Smooth muscle cell of the brain vasculature (primary cell): ENCODE measurements at places on chromosomes 6 and 20.

- no peak for DNase-seq
Measured at GRCh38 chr20:56952258-56953047, 314.0 kb downstream of the BMP7 start.

DNA sequence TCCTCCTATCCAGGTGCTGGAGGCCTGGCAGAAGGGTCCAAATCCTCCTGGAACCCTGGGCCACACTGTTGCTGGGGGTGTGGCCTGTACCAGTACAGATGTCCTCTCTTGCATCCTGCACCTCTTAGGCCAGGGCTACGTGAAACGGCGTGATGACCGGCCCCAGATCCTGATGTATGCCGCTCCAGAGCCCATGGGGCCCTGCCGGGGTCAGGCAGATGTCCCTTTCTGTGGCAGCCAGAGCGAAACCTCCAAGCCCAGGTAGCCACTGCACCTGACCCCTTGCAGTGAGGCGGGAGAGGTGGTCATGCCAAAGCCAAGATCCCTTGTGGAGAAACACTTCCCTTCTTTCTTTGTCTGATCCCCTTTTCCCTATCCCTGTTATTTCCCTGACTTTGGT is 14.2 kb downstream of the DNPH1 start:
- DNase-seq, result no peak

- no peak for DNase-seq
Measured at GRCh38 chr6:130063806-130064205, 45.4 kb downstream of the L3MBTL3 start.

GRCh38 chr20:8714206-8714605 is 354.7 kb upstream of the PLCB4 start:
- DNase-seq, result no peak

GRCh38 chr6:157461000-157461915 is 80.3 kb downstream of the ZDHHC14 start:
- DNase-seq, result peak; percentile 33

GRCh38 chr20:13025181-13025580 is 16.4 kb downstream of the SPTLC3 start:
- DNase-seq, result no peak

DNA sequence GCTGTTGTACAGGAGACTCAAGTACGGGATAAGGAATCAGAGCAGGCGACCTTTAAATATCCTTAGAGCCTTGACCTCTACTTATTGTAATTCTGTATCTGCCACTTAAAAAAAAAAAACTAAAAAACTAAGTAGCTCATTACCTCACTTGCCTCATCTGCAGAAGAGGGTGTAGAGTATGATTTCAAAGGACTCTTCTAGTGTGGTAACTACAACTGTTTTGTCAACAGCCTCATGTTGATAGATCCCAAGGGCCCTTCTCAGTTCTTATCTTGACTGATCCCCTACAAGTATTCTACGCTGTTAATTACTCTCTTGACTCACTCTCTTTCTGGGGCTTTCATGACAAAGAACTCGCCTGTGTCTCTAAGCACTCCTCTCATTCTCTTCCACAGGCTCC is 16.7 kb upstream of the PDYN start:
- DNase-seq, result no peak

GRCh38 chr6:2563635-2564034 is 187.1 kb downstream of the MYLK4 start:
- DNase-seq, result no peak

DNA sequence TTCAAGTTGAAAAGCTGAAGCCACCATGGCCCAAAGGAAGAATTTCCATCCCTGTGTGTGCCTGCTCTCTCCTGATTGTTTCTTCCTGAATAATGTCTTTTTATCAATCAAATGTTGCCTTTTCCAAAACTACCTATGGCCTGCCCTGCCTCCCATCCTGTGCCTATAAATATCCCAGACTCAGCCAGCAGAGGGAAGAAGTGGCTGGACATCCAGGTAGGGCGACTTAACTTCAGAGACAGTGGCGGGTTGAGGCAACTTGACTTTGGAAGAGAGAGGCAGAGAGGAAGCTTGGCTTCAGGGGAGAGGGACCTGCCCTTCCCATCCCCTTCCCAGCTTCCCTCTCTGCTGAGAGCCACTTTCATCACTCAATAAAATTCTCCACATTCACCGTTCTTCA is 133.0 kb downstream of the LCA5 start:
- no peak for DNase-seq

DNA sequence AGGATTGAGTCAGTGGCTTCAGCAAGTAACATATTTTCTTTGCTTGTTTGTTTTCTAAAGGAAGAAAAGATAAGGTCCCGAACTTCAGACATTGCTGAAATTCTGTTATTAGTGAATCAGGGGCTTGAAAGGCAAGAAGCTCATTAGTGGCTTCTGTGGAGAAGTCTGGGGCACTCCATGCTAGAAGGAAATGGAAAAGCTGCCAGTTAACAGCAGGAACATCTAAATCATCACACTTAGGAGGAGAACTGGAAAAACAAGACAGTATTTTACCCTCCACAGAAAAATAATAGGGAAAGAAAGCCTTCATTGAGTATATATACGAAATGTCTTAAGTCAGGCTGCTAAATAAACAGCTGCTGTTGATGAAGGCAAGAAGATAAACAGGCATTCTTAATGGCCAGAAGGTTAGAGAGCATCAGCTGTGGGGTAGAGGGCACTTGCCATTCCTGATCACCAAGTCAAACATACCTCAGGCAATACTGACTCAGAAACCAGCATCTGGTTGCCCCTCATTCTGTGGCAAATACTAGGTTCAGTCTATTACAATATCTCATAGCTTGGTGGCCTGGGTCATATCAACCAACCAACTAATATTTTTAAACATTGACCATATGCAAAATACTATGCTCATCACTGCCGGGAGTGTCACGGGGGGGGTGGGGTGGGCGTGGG is 143.2 kb upstream of the TENT5A start:
- peak; percentile 65 for DNase-seq

DNA sequence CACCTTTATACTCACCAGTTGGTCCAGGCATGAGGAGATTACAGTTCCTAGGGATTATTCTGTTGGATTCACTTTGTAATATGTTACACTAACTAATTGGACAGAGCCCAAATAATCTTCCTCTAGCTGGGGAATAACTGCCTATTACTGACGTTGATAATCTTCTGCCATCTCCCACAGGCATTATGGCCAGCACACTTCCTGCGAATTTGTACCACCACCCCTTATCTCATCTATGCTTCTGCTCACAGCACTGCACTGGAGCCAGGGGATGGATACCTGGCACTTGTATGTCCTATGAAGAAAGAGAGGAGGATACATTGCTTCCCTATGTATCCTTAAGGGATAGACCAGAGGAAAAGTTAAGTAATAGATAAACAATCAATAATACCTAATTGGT is 494.8 kb upstream of the MAN1A1 start:
- no peak for DNase-seq

DNA sequence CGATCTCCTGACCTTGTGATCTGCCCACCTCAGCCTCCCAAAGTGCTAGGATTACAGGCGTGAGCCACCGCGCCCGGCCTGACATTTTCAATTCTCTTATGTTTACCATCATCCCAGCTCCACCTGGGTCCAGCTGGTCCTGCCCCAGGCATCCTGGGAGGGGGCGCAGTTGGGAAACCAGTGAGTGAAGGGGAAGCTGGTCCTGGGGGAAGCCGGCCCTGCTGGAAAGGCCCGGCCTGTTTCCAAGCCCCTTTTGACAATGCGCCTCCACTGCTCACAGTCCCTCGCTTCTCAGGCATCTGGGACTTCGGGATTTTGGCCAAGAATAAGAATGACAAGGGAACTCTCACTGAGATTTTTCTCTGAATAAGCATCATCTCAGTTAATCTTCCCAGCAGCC is 14.2 kb downstream of the SLC13A3 start:
- DNase-seq, result no peak

- no peak for DNase-seq
Measured at GRCh38 chr6:143674483-143675381, 3.0 kb upstream of the PHACTR2 start.

- DNase-seq, result no peak
Measured at GRCh38 chr6:11129908-11130565, 18.5 kb upstream of the ERVFRD-1 start.

GRCh38 chr6:63882208-63882607 is 246.6 kb downstream of the PHF3 start:
- no peak for DNase-seq

- no peak for DNase-seq
Measured at GRCh38 chr6:44327096-44327495, 13.9 kb upstream of the AARS2 start.

GRCh38 chr20:21228511-21228910 is 74.6 kb upstream of the XRN2 start:
- no peak for DNase-seq

- no peak for DNase-seq
Measured at GRCh38 chr6:151451417-151451949, 443 bp downstream of the RMND1 start.

GRCh38 chr6:78505178-78505577 is 362.2 kb upstream of the IRAK1BP1 start:
- DNase-seq, result no peak

DNA sequence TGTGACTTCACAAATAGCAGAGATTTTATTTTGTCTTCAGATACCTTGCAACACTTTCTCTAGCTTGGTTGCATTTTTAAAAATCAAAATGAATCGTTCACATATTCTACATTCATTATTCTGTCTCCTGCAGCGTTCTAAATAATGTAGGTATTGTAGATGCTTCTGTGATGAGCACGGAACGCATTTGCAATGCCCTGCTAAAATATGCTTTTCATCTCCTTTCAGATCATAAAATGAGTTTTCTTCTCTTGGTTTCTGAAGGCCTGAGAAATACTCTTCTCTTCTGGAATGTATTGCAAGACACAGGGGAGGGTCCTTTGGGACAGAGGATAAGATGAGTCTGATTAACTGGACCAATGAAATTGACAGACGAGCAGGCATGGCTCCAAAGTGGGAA is 390.7 kb downstream of the PREX1 start:
- DNase-seq, result no peak

- DNase-seq, result no peak
Measured at GRCh38 chr6:164579035-164579434, 730.4 kb downstream of the C6orf118 start.

DNA sequence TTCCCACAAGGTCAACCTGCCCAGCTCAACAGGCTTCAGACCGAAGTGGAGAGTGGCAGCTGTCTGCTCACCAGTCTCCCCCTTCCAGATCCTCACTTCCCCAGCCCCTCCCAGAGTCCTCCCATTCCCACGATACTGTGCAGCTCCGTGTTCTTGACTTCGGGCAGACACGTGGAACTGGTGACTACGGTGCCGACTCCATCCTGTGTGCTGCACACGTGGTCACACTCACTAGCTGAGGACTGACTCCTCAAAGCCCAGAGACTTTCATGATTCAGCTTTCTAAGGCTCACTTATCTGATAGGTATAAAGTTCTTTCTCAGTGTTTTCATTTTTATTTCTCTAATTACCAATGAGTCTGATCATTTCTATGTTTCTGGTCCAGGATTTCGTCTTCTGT is 32.4 kb downstream of the GABRR2 start:
- DNase-seq, result no peak

- no peak for DNase-seq
Measured at GRCh38 chr20:49656304-49656703, 57.4 kb downstream of the B4GALT5 start.

- no peak for DNase-seq
Measured at GRCh38 chr20:56750430-56750829, 121.3 kb downstream of the TFAP2C start.

DNA sequence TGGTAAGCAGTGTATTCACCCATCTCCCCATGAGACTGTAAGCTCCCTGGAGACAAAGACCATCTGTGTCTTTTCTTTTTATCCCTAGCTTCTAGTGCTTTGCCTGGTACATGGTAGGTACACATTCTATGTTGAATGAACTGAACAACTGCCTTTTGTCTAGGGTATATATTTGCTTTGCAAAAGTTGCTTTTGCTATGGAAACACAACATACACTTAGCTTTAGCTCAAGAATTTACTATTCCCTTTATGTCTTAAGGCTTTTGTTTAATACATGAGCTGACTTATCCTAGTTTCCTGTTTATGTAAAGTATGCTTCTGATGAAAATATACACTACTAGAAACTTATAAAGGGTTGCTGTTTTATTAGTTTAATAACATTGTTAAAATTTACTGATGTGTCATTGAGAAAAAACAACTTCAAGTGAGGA is 198.2 kb downstream of the PRL start:
- DNase-seq, result no peak

- DNase-seq, result no peak
Measured at GRCh38 chr6:38018755-38019165, 199.2 kb downstream of the ZFAND3 start.

GRCh38 chr6:2124260-2124709 is 121.1 kb downstream of the GMDS start:
- DNase-seq, result no peak

- peak; percentile 6 for DNase-seq
Measured at GRCh38 chr6:20906945-20907344, 372.7 kb downstream of the CDKAL1 start.

DNA sequence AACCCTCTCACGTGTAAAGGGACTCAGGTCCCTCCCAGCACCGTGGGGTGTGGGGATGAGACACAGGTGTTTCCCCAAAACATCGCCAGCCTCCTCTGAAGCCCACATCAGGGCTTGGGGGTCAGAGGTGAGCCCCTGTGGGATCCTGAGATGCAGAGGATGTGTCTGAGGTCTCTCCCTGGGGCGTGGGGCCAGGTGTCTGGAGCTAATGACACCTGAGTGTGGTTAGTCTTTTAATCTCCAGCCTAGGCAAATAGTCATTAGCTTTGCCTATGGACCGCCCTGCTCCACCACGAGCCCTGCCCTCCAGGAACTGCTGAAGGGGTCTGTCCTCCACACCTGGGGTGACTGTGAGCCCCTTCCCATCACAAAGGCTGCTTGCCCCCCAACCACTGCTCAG is 1.7 kb downstream of the SRMS start:
- no peak for DNase-seq

- DNase-seq, result no peak
Measured at GRCh38 chr6:26222571-26222970, 135.3 kb downstream of the HFE start.
